ENCODE measurements at places on chromosomes 5 and 9. TPM values are rescaled to one million over a fixed set of nuclear protein-coding genes. Genes with fewer than 3 reads are reported as not detected.

The TLX3 gene
- not detected for total RNA-seq

The PCDHA9 gene
- total RNA-seq: 18.6 TPM

The DBH gene
- total RNA-seq: not detected

The CDH18 gene
- 10.0 TPM for total RNA-seq

The PCDHGA11 gene
- 16.4 TPM for total RNA-seq

The KIF24 gene
- 0.78 TPM for total RNA-seq

The ADCY2 gene
- 13.4 TPM for total RNA-seq

The DMRT3 gene
- 0.16 TPM for total RNA-seq

The NCS1 gene
- total RNA-seq: 206 TPM

The HEMGN gene
- total RNA-seq: 3.9 TPM

The FOXD4L5 gene
- 0.47 TPM for total RNA-seq

The NDST1 gene
- total RNA-seq: 23.1 TPM

The SEMA6A gene
- 24.2 TPM for total RNA-seq

The BTNL9 gene
- total RNA-seq: 0.78 TPM

The SPATA31E1 gene
- total RNA-seq: not detected

The PPP3R2 gene
- not detected for total RNA-seq

The ESM1 gene
- 0.47 TPM for total RNA-seq

The PLPPR1 gene
- total RNA-seq: 222 TPM

The SLC4A9 gene
- under 0.01 TPM for total RNA-seq

The MCIDAS gene
- not detected for total RNA-seq

The TAF1L gene
- 0.78 TPM for total RNA-seq

The NSMF gene
- 35.7 TPM for total RNA-seq

The CNTFR gene
- 14.0 TPM for total RNA-seq

The SCGB3A2 gene
- total RNA-seq: not detected

The ITK gene
- 0.16 TPM for total RNA-seq

The HCN1 gene
- total RNA-seq: 33.8 TPM

The SAXO1 gene
- total RNA-seq: not detected

The GBGT1 gene
- total RNA-seq: 8.1 TPM

The PRRC1 gene
- 57.2 TPM for total RNA-seq

The SPATA6L gene
- 10.9 TPM for total RNA-seq

The PRRC2B gene
- 118 TPM for total RNA-seq

The PCDHGA8 gene
- total RNA-seq: 8.0 TPM

The IGIP gene
- 11.9 TPM for total RNA-seq

The KIF4B gene
- total RNA-seq: 0.16 TPM

The ADAMTSL2 gene
- total RNA-seq: 3.3 TPM

The INPP5E gene
- 11.5 TPM for total RNA-seq

The GRIN3A gene
- total RNA-seq: 6.9 TPM

The NME5 gene
- 9.4 TPM for total RNA-seq

The PCDHA11 gene
- 38.8 TPM for total RNA-seq

The OR1Q1 gene
- not detected for total RNA-seq

The SMIM33 gene
- not detected for total RNA-seq

The CDC20B gene
- 0.78 TPM for total RNA-seq

The TIMD4 gene
- total RNA-seq: not detected

The INSL4 gene
- total RNA-seq: not detected

The RMI1 gene
- total RNA-seq: 18.6 TPM

The CYLC2 gene
- not detected for total RNA-seq

The NTMT1 gene
- total RNA-seq: 11.2 TPM

The RETREG1 gene
- 71.3 TPM for total RNA-seq

The PRUNE2 gene
- 13.4 TPM for total RNA-seq

The CRHBP gene
- total RNA-seq: 2.3 TPM

The NPR3 gene
- 19.3 TPM for total RNA-seq

The SPATA9 gene
- total RNA-seq: 0.78 TPM

The DENND1A gene
- total RNA-seq: 37.3 TPM

The FOXD4L4 gene
- total RNA-seq: 0.78 TPM

The PIP5K1B gene
- total RNA-seq: 2.7 TPM

All from occipital lobe (tissue), 3 donors.